Omental fat pad (tissue), 4 donors: ENCODE measurements at places on chromosomes 5 and 9.

GRCh38 chr9:88358723-88359122 lies 29.5 kb upstream of the SPIN1 start:
- no peak for DNase-seq

GRCh38 chr9:131624636-131625507 lies 79.5 kb downstream of the PRRT1B start:
- no peak for DNase-seq

DNA sequence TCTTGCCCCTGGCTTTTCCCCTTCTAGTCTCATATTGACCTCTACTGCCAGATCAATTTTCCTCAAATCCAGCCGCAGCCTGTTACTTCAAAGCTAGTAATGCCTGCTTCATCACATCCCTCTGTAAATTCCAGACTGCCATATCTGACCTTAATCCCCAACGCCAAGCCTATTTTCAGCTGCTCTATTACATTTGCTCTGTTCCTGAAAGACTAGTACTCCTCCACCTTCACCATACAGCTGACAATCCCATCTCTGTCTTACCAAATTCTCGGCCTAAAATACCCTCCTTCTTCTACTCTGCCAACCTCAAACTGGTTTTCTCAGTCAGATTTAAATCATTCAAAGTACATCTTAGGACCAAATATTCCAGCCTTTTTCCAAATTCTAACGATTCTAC lies 420.2 kb downstream of the RAB3C start:
- no peak for DNase-seq

DNA sequence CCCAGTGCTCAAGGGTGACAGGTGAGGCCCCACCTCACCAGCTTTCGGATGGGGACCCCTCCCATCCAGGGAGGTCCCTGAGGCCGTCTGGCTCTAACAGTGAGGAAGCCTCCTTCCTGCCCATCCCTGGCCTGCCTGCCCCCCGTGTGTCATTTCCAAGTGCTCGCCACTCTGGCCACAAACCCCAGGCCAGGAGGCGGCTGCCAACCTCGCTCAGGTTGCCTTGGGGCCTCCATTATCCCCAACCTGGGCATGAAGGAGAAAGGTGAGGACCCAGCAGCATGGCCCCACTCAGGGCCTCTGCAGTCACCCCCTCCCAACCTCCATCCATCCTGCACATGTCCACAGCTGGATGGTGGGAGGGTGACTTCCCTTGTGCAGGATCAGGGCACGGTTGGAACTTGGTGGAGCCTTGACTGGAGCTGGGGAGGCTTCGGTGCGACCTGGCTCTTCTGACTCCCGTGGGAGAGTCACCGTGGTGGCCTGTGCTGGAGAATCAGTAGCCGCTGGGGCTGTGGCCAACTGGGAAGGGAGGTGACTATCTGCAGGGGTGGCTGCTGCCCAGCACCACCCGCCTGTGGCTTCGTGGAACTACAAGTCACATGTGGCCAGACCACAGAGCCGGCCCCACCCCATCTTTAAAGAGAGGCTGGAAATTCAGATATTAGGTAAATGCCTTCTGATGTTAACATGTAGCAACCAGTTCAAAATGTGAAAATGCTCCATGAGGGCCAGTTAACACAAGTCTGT lies 37.5 kb upstream of the GFPT2 start:
- no peak for DNase-seq

- no peak for DNase-seq
Observed at GRCh38 chr5:103452089-103452488, 110.5 kb downstream of the NUDT12 start.

DNA sequence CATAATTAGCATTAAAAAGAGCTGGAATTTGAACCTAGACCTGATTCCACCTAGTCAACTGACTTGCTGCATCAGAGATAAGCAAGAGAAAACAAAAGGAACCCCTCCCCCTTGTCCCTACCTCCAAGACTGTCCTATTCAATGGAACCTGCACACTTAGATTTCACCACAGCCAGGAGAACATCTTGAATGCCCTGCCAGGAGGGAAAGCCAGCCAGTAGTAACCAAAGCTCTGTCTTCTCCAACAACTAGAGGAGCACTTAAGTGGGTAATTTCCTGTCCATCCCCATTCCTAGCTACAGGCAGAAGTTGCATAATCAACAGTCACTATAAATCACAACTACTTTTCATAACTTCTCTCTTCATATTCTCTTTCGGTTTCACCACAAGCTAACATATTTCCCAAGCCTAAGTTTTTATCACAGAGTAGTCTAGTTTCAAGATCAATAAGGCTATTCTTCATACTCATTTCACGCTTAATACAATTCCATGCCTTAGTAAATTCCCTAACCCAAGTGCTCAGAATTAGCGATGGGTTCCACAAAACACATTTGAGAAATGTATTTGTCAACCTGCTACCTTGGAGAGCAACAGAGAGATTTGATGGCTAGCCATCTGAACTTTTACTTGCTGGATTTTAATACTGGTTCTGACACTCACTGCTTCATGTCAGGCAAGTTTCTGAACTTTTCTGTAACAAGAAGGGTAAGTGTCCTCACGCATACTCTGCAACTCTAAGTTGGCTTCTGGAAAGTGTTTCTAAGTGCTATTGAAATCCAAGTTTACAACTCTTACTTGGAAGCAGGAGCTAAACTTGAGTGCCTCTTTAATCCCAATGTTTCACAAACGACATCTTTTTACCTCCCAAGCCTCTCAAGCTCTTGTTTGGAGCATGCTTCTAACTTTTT lies 2.0 kb downstream of the DENND1A start:
- DNase-seq, result no peak

- DNase-seq, result no peak
Observed at GRCh38 chr5:108361771-108362170, 20.1 kb downstream of the FBXL17 start.

DNA sequence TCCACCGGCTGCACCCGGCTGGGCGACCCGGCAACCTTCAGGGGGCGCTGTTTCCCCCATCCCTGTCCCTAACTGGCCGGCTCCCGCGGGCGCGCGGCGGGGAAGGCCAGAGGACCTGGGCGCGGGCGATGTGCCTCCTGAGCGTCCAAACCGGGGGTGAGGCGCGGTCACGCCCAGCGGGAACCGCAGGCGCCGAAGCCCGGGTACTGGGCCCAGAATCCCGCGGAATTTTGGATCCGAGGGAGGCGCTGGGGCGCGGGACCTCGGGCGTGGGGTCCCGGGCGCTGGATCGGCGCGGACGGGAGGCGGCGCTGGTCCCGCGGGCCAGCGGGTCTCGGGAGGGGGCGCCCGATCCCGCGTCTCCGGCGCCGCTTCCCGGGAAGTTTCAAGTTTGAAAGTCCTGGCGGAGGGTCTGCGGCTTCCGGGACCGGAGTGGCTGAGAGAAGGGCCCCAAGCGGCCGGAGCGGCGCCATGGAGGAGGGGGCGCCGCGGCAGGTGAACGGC lies at the start of gene PKN3:
Gene PKN3 (plus strand): TSS at position 59 of the 504 bp plus-strand sequence. CDS start 413 bp downstream, at position 472.
- DNase-seq, result peak; percentile 72

GRCh38 chr5:14410394-14411201 lies 171.0 kb upstream of the OTULINL start:
- no peak for DNase-seq

DNA sequence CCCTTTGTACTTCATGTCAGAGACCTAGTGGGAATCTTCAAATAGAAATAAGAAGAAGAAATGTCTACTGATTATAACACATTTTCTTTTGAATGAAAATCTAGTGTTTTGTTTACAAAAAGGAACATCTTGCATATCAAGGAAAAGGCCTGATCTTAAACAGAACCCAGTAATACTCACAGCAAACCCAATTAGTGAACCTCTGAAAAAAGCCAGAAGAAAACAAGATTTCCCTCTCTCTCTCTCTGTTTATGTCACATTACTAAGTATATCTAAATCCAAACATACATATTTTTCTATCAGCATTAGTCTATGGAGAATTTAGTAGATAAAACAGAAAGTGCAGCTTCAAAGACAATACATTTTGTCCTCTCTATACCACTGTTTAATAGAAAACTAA lies 457.9 kb downstream of the NR2F1-AS1 start:
- no peak for DNase-seq

- no peak for DNase-seq
Observed at GRCh38 chr5:31100047-31100575, 93.4 kb upstream of the CDH6 start.

DNA sequence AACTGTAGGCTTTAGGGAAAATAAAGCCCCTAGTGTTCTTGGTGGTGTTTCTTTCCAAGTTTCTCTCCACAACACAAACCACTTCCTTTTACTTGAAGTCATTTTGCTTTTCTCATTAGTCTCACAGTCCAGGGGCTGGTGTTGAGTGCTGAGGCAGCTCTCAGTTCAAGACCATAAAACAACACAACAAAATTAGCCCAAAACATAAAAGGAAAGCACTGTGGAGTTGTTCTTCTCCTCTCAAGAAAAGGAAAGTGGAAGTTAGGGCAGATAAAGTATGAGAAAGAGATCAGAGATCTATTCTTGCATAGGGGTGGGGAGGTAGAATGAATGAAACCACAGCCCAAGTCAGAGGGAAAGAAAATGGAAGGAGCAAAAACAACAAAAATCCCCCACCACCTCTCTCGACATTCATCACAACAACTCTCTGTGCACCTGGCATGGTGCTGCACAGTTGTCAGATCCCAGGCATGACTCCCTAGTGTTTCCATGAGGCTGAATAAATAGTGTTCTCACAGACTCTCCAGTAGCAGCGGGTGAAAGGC lies 569.9 kb downstream of the RAB3C start:
- no peak for DNase-seq

GRCh38 chr5:88736494-88736893 lies 146.5 kb downstream of the MEF2C start:
- DNase-seq, result no peak

GRCh38 chr9:32456564-32456963 lies 69.4 kb downstream of the RIGI start:
- no peak for DNase-seq

DNA sequence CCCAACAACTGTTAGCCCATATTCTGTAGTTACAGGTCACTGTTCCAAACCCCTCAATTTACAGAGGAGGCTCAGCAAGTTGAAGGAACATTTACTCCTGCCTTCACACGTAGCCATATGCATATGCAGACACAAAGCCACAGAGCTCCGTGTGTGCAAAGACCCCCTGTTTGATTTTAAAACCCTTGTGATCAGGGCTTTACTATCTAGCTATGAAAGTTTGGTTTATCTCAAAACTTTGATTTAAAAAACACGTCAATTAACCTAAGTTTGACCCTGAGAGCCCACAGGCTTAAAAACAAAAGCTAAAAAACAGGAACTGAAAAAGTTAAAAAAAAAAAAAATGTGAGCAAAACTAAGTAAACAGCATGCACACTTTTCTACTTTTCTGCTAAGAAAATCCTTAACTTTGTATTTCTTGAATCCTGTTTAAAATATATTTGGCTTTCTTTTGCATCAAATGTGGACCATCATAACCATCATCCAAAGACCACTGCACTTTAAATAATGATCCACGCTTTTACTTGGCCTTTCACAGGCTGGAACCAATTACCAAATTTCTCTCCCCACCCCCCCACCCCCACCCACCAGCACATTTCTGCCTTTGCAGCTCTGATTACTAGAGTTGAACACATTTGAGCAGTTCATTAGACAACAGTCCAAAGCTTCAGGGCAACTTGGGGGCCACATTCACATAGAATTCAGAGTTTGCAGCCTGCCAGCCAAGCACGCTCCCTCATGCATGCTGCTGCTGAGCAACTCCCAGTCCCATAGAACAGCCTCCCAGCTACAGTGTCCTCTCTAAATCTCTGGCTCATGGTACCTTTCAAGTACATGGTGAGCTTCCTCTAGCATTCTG lies 128.8 kb upstream of the MAP3K1 start:
- DNase-seq, result no peak

DNA sequence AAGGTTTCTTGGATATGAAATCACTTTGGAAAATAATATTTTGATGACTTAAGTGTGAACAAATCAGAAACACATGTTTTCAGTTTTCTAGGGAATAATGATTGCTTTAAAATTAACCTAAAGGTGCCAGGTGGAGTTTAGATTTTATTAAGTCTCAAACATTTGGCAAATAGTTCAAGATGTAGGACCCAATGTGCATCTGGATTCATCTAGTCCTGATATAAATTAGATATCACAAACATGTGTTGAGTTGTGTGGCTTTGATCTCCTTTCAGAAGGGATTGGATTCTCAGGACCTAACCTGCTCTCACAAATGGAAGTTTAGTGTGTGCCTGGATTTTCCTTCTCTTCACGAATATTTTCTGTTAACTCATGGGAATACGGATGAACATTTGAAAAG lies 291.4 kb upstream of the ISL1 start:
- no peak for DNase-seq

DNA sequence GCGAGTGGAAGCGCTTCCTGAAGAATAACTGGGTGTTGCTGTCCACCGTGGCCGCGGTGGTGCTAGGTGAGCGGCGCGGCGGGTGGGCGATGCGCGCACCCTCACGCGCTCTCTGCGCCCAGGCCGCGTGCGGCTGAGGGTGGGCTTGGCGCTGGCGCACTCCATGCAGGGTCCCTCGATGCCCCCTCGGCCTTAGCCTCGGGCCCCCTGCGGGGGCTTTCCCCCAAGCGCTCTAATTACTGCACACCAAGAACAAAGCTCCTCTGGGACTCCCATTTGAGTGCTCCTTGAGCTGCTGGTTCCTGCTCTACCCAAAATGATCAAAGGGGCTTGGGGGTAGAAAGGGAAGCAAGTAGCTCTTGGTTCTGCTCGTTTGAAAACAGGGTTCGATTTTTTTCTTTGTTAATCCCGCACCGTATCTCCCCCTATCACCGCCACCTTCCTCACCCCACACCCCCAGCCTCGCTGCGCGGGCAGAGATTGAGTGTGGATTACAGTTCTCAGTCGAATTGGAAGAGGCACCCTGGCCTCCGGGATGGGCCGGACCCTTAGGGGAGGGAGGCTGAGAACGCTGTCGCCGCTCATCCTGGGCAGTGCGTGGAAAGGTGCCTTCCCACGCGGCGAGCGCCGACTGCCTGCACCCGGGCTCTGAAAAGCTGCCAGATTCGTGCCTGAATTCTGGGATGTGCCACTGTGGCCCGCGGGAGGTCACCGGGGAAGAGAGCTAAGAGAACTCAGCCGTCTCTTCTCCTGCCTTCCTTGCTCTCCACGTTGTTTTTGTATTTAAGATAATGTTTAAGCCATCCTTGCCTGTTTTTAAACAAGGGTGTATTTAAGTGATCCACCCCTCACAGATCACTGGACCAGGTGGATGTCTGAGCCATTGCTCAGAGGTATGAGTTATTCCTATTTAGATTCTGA lies 697 bp downstream of the SLC1A1 start:
- no peak for DNase-seq

- DNase-seq, result no peak
Observed at GRCh38 chr5:12745537-12745936, 841.3 kb upstream of the CTNND2 start.

DNA sequence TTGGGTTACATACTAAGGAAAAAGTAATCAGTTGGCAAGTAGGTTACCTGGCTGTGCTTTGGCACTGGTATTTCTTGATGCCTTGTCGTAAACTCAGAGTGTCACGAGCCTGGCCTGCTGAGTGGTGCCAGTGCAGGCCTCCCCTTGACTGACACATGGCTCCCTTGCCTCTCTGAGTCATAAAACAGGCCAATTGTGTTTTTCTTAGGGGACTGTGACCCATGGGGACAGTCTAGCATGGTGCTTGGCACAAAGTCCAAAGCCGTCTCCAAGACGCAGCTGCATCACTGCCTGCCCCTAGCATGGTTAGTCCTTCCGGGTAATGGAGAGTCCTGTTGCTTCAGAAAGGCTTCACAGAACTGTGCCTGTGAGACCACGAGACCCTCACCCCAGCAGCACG lies 132.5 kb downstream of the MVB12B start:
- no peak for DNase-seq
